Stimulated activated naive CD4-positive, alpha-beta T cell (primary cell): ENCODE measurements at places on chromosomes 1 and 21.

GRCh38 chr1:15424981-15425380 is 13.3 kb upstream of the CTRC start:
- no peak for DNase-seq

- no peak for DNase-seq
Observed at GRCh38 chr1:87305762-87306161, 22.9 kb upstream of the LMO4 start.

GRCh38 chr1:59025898-59026426 is 242.1 kb upstream of the JUN start:
- DNase-seq: no peak

DNA sequence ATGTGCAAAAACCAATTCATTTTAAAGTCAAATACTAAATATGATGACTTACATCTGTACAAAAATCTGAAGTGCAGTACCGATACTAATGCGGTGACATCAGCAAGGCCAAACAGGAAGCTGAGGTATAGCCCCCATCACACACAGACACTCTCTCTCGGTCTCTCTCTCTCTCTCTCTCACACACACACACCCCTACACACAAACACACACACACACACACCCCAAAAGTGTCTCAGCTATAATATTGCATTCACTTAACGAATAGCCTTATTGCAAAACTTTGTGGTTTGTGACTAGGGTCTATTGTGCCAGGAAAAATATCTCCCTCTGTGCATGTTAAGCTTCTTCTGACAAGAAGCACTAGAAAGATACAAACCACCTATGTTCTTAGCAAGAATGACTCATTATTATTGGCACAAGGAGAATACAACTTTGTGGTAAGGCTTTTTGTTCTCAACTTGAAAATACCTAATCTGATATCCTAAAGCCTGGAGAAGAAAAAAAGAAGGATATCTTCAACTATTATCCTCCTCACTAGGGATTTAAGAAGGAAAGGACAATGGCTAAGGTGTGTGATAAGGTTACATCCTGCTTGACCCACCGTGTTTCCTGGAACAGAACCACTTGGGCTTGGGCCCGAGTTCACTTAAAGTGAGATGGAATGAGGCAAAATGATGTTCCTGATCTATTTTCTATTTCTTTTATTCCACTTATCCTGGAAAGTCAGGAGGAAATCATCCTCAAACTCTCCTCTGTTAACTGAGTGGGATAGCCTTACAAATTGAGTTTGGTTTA is 107.1 kb downstream of the NIBAN1 start:
- no peak for DNase-seq

DNA sequence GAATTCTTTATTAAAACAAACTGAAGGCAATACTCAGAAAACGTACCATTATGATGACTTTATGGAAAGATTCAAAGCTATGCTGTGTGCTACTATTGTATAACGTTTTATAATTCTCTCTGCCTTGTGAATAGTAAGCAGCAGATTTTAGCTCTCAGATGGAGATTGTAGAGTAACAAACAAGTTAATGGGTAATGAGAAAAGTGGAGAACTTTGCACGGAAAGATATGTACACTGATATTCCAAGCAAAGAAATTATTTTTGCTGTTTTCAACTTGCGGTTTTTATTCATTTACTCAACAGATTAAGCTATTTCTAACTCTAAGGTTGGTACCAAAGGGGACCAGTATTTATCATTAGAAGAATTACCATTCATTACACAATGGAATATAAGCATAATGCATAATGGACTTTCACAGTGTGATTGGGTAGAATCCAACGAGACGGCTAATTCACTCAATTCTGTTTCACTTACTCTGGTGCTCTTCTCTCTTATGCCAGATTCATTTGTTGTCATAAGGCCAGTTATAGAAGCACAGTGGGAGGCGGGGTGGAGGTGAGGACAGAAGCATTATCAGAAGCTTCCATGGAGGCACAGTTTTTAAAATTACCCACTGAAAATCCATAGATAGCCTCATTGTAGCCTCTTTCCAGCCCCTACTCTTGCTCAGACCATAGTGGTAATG is 38.6 kb downstream of the ATP1B1 start:
- DNase-seq: no peak

DNA sequence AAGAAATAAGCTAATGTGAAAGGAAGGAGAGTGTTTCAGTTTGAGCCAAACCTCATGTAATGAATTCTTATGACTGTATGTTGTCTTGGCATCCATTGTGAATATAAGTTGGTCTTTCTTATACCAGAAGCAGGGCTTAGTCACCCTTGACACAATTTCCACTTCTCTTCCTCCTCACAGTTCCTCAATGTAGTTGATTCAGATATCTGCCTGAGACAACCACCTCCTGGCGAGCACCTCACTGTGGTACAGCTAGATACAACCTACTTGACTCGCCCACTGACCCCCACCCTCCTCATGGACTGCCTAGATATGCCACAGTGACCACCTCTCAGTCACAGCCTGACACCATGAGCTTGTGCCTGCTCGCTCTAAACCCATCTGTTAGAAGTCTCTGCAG is 45.6 kb downstream of the KYAT3 start:
- DNase-seq: no peak

DNA sequence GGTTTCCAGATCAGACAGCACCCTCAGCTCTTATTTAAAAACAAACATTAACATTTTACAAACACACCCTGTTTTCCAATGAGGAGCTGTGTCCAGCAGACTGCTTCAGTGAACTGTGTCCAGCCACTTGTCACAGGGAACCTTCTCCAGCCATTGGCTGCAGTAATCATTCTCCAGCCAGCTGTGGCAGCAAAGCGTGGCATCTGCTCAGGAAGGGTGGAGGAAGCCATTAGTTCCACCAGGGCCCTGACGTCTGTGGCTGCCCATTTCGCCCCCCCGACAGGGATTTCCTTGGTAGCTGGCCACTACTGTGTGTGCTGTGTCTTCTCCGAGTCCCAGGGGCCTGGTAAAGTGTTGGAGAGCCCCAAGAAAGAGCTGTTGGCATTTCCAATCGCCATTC is 62.9 kb upstream of the SELENON start:
- no peak for DNase-seq

DNA sequence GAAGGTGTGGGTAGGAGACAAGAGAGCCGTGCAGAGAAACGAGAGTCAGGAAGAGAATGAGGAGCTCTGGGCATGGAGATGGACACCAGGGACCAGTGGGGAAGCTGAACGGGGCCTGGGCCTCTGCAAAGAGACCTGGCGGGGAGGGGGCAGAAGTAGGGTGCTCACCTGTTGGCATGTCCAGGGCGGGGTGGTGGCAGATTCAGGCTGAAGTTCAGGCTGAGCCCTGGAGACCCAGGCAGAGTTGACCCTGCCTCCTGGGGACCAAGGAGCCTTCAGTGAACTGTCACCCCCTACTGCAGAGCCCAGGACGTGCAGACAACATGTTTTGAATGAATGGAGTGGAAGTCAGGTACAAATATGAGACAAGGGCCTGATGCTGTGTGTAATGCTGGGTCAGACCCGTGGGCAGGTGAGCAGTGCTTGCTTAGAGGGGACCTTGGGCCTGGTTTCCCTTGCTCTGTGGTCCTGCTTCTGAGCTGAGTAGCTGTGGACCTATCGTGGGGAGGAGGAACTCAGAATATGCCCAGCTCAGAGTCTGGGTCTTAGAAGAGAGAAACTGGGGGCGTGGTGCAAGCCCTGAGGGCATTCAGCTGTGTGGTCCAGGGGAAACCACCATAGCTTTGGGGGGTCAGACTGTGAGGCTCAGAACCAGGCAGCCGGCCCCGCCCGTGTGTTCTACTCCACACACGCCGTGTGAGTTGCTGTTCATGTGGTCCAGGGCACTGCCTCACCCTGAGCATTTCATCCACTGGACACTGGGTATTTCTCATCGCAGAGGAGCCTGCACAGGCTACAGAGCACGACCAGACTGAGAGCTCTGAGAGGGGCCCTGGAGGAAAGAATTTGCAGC is 21.3 kb upstream of the UMODL1 start:
- DNase-seq: no peak

- no peak for DNase-seq
Observed at GRCh38 chr1:199701726-199702125, 325.8 kb upstream of the NR5A2 start.

DNA sequence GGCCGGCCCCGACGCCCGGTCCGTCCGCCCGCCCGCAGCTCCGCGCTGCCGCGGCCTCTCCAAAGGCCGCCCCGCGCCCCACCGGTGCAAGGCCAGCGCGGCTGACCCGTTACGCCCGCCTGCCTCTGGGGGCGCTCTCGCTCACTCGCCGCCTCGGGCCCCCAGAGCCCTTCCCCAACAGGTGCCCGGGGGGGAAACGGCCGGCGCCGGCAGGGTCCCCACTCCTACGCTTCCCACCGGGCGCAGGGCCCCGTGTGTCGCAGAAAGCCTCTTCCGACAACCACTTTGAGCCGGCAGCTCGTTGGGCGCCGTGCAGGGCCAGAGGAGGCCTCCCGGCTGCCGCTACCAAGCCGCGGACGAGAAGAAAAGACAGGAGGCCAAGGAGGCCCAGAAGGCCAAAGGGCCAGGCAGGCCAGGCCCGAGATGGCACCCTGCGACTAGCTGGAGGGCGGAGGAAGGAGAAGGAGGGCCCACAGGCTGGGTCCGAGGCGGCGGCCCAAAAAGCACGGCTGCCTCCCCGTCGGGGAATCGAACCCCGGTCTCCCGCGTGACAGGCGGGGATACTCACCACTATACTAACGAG is 64.9 kb upstream of the FCGR2A start:
- no peak for DNase-seq

- no peak for DNase-seq
Observed at GRCh38 chr1:183259924-183260323, 73.9 kb downstream of the LAMC2 start.

- no peak for DNase-seq
Observed at GRCh38 chr1:69567652-69568420, at the start of gene LRRC7. Gene LRRC7, plus strand, starts transcription at chr1:69567922. Its CDS starts 718 bp downstream, at chr1:69568640.

- no peak for DNase-seq
Observed at GRCh38 chr1:32470431-32470830, 5.6 kb downstream of the ZBTB8B start.

GRCh38 chr1:246891105-246891504 is 40.6 kb downstream of the AHCTF1 start:
- no peak for DNase-seq

- DNase-seq: no peak
Observed at GRCh38 chr1:67748630-67749029, 63.6 kb downstream of the GADD45A start.

- no peak for DNase-seq
Observed at GRCh38 chr1:147292631-147293251, 50.3 kb downstream of the CHD1L start.

DNA sequence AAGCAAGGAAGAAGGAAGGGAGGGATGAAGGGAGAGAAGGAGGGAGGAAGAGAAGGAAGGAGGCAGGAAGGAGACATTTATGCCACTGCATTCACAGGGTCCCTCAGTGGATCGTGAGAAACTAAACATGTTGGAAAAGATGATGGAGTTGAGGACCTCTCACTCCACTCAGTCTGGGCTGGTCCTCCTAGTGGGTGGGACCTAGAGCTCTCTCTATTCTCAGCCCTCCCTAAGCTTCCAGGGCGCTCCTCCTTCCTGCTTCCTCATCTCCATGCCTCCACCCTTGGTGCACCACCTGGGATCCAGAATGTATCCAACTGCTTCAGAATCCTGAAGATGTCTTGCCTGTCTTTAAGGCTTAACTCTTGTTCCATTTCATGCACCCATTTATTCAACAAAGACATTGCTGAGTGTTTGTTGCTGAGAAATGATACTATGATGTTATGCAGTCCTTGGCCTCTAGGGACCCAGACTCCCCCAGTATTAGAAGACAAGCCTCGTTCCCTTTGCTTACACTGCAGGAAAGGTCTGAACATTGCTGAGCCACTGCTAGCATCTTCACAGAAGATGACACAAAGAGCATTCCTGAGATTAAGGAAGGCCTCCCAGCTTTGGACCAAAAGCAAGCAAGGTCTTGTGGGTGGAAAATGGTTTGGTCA is 88.5 kb downstream of the BEND5 start:
- DNase-seq: no peak

- no peak for DNase-seq
Observed at GRCh38 chr1:193079187-193079586, 19.8 kb downstream of the RO60 start.

DNA sequence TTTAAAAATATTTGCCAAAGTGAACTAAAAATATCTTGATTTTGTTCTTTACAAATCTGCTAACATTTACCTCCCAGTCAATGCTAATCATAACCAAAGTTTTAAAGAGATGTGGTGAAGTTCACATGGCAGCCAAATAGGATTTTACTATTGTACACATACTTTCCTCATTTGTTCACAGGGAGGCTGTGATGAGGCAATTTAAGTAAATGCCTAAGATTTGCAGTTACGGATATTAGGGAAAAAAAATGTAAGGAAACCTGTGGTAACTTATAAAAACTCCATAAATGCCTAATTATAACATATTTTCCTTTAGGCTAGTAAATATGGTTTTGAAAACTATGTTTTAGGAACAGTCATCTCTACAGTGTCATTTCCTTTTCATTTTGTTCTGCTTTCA is 32.4 kb downstream of the RGS5 start:
- no peak for DNase-seq

- no peak for DNase-seq
Observed at GRCh38 chr1:40987439-40988276, 8.2 kb downstream of the CTPS1 start.

- no peak for DNase-seq
Observed at GRCh38 chr21:38139380-38140168, 117.2 kb upstream of the KCNJ15 start.

- DNase-seq: no peak
Observed at GRCh38 chr1:163202833-163203451, at the start of gene RGS5. Gene RGS5, minus strand, starts transcription at chr1:163202916. Its CDS starts 81 bp downstream, at chr1:163202835.

DNA sequence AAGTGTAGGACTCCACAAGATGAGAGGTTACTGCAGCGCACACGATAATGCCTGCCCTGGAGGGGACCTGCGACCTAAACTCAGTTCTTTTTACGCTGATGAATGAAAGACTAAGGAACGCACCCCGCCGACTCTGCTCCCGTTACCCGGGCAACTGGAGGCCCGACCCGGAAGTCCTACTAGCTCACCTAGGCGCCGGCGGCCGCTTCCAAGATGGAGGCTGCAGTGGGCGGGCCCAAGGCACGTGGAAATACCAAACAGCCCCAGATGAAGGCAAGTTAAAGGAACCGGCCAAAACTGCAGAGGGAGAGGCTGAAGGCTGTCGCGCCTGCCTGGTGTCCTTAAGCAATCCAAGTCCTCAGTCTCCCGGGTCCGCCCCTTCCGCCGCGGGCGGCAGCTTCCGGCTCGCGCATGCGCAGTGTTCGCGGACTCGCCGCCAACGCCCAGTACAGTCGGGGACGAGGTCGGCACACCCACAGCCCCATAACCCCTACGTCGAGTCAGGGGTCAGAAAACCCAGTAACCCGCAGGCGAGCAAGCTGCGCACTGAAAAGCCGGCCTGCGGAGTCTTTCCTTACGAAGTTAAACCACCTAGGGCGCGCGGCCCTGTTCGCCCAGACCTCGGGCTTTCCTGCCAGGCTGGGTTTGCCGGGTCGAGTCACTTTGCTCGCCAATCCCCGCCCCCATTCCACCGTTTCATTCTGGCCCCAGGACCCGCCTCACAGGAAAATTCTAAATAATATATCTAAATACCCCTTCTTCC is at the start of gene SETD4:
TSS of gene SETD4 (minus strand) at position 368 of the 763 bp plus-strand sequence. CDS start 1,638 bp downstream, outside the sequence.
- DNase-seq: peak; percentile 88

GRCh38 chr21:45152265-45152746 is 77.9 kb downstream of the ADARB1 start:
- peak; percentile 62 for DNase-seq
